ENCODE measurements at places on chromosomes 6 and 20.

- no peak for DNase-seq
These were observed 664 bp upstream of the TPBG start for GRCh38 chr6:82362878-82363427.

DNA sequence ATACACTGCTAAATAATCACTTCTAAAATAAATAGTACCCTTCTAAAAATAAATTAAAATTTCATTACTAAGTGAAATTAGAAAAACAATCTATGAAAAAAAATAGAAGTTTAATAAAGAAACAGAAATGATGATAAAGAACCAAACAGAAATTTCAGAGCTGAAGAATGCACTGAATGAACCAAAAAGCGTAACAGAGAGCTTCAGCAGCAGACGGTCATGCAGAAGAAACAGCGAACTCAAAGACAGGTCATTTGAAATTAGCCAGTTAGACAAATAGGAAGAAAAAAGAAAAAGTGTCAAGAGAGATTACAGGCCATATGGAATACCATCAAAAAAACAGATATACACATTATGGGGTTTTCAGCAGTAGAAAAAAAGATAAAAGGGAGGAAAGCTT is 706.7 kb downstream of the TBC1D32 start:
- DNase-seq = no peak

DNA sequence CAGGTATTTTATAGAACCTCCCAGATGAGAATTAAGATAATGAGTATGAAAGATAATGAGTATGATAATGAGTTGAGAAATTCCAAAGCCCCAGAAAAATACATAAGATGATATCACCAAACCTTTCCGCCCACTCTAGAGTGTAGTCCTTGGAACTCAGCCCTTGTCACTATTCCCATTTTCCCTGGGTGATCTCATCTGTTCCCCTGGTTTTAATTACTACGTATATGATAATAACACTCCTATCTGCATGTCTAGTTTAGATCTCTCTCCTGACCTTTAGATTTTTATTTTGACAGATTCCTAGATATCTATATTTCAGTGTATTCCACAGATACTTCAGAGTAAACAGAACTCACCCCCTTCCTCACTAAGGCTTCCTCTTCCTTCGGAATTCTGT is 51.0 kb upstream of the ASIP start:
- DNase-seq = no peak

- no peak for DNase-seq
These were observed 26.8 kb downstream of the CSNK2A1 start for GRCh38 chr20:516799-517198.

DNA sequence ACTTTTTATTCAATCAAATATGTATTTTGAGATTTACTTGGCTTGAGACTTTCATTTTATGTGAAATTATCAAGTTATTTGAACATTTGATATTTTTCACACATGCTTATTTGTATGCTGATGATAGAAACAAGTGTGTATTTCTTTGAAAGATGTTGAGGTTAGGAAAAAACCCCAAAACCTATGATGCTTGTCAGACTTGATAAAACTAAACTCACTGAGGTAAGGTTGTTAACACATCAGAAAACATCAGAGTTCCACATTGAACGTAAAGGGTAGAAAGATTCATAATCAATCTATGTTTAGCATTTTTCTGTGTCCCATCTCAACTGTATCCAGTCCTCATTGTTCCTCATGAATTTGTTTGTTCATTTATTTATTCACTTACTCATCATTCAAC is 12.2 kb downstream of the SF3B5 start:
- no peak for DNase-seq

- DNase-seq = no peak
These were observed 29.9 kb upstream of the PREP start for GRCh38 chr6:105432797-105433196.

- no peak for DNase-seq
These were observed 115.1 kb downstream of the JAG1 start for GRCh38 chr20:10558635-10559187.

DNA sequence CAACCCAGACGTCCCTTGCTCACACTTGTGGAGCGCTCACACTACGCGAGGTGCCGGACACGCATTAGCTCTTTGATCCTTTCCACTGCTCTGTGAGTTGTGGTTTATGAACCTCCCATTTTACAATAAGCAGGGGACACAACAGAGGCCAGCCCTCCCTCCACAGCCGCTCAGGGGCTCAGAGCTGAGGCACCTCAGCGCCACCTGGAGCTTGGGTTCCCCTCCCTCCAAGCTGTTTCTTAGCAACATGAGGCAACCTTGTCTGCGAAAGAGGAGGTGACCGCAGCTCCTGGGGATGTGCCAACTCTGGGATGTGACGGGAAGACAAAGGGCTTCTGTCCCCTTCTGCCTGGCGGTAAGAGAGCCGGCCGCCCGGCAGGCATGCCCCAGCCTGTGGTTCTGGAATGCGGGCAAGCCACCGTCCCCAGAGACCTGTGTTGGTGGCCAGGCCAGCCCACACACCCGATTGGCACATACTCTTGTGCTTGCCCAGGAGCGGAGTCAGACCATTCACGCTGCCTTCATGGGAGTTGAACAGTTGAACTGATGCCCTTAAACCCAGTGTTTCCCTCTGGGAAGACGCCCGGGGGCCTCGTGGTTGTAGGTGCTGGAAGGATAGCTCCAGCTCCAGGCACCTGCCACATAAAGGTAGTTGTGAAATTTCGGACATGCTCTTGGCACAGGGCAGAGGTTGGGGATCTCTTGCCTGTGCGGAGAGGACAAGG is 44.5 kb downstream of the RBM38 start:
- no peak for DNase-seq

DNA sequence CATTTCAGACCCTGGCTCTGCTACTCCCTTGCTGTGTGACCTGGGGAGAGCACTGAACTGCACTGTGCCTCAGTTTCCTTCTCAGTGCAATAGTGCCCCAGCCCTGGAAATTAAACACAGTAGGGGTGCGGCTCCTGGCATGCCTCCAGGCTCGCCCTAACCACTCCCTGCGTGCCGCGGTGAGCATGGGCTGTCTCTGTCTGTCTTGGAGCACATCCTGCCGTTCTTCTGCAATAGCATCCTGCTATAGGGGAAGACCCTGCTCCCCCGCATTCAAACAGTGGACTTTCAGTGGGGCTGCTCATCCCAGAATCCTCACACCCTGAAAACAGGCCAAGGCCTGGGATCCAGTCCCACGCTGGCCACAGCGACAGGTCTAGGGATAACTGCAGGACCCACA is 129.5 kb downstream of the FOXC1 start:
- no peak for DNase-seq

DNA sequence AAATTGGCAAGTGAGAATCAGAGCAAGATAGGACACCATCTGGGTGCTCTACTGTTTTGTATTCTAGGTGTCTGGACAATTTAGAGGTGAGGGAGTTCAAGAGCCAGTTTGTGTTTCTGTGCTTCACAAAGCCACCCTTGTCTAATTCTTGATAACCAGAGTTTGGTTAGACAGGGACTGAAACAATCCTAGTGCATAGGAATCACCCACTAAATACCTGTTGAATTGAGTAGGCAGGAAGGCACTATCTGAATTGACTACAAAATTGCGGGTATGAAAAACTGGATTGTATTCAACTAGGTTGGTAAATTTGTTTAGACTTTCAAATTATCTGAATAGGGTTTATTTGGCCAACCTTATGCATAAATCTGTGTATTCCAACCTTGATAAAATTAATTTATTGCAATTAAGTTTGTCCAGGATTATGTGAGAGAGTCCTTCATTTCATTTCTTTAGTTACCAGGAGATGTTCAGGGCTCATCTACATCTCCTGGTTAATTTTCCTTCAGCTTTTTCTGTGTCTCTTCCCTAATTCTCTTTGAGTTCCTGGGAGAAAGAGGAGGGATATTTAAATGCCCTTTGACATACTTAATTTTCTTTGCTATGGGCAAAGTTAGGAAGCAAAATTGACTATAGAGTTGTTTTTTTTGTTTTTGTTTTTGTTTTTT is 1.7 kb downstream of the TPX2 start:
- no peak for DNase-seq

DNA sequence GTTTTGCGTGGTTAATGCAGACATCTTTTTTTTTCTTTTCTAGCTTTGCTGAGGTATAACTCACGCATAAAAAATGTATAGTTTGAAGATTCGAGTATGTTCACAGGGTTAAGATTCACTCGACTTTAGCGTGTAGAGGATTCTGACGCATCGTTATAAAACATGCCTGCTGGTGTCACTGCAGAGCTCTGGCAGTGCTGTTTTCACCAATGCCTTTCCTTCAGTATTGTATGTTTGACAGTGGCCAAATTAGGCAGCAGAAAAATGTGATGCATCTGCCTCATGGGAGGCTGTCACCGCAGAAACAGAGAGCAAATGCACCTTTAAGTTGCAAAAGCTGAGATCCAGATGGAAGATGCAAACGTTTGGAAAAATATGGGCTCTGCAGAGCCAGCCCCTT is 18.0 kb upstream of the SIRPB2 start:
- no peak for DNase-seq

GRCh38 chr6:43383021-43383667 is 13.7 kb upstream of the ZNF318 start:
- no peak for DNase-seq

GRCh38 chr6:163720460-163721235 is 306.1 kb downstream of the QKI start:
- DNase-seq = no peak

GRCh38 chr6:31559958-31560696 is 12.0 kb upstream of the LTA start:
- DNase-seq = no peak

DNA sequence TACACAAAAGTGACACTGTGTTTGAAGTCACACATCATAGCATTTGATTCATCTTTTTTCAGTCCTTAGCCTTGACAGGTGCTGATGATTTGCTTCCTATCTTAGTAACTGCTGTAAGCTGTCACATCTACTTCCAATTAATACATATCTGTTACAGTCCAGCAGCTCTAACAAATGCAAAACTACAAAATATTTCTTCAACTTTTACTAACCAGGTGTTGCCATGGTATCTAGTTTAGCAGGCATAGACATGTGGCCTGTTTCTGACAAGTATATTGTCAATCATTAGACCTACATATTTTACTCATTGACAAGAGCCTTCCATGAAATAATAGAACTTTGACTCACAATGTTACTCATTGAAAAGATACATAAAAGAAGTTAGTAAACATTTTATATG is 1159.7 kb downstream of the GRIK2 start:
- DNase-seq = no peak

Measured in activated naive CD4-positive, alpha-beta T cell (primary cell).